Ureter (tissue), 1 donor: ENCODE measurements at places on chromosomes 1 and 21. TPM values are rescaled to one million over a fixed set of nuclear protein-coding genes. Genes with fewer than 3 reads are reported as not detected.

- no peak for DNase-seq
Observed at GRCh38 chr1:100377590-100378361, 25.5 kb downstream of the CDC14A start.

DNA sequence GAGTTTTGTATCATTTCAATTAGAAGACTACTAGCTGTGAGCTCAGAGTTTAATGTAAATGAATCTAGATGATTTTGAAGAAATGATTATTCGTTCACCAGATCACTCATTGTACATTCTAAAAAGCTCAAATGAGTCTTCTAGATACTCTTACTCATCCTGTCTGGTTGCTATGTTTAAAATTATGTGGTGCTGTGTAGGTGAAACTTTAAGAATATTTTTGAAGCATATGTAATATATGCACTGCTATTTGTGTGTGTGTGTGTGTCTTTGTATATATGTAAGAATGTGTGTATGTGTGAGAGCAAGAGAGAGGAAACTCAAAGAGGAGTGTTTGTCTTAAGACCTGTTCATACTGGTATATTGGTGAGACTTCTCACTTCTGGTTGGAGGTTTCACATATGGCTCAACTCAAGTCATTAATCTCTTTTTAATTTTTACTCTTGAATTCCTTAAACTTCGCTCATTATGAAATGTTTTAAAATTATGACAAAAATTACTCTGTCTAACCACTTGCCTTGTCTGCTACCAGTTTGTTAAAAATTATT is 8.6 kb upstream of the C1orf105 start:
- no peak for DNase-seq

DNA sequence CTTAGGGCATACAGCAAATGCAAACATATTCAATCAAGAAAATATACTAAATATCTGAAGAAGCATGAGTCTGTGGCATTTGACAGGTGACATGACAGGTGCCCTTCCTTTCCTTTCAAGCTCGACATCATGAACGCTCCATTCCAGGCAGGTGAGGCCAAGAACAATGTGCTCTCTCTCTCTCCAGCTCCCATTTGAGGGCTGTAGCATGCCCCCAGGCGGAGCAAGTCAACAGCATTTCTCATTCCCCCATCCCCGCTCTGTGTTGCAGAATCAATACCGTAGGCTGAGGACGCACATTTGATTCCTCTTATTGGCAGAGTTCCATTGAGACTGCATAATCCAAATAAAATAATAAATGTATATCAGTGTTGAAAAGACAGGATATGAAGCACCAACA is 24.6 kb upstream of the PLPPR4 start:
- DNase-seq: no peak

DNA sequence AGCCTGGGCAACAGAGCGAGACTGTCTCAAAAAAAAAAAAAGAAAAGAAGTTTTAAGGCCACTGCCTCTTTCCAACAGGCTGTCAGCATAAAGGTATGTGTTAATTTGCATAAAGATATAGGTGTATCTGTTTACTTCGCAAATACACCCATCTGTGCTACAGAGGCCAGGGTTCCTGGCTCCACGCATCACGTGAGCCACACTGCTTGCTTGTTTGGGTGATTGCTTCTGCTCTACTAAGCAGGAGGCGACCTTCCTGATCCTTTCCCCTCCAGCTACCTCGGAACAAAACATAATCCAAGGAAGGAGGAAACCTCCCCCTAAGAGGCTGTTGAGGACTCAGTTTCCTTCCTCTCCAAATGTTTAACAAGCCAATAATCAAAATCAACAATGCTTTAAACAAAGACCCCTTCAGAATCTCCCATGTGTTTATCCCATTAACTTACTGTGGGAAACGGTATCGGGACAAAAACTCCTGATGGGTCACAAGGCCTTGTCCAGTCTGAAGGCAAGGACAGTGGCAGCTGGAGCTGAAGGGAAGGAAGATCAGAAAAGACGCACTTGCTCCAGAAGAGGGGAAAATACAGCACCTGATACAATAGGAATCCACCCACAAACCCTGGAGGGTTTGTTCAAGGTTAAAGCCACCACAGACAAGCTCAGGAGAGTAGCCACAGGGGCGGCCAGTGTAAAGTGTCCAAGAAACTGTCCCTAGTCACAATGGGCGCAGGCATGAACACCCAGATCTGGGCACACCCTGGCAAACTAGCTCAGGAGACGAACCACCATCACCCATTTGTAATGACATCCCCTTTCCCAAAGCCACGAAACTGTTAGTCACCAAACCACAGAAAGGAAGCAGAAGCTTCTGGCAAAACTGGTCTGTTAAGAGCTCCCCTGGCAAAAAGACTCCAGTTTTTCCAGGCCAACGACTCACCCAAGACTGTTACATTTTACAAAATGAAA is 17.2 kb downstream of the CTNNBIP1 start:
- DNase-seq: no peak

- no peak for DNase-seq
Observed at GRCh38 chr1:27403931-27404330, 11.5 kb downstream of the GPR3 start.

DNA sequence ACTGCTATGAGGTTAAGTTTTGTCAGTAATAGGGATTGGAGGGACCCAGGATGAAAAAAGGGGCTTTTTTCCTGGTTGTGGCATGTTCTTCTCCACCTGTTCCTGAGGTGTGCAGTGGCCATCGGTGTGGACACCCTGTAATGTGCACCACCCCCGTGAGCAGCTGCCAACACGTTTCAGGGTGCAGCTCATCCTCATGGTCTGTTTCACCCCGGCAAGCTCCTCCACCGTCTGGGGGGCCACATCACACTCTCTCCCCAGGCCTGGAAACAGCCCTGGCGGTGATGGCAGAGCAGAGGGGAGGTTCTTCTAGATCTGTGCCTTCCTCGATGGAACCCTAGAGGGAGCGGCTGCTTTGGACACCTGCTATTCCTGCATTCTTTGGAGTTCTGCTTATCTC is 435.4 kb downstream of the MATN1 start:
- peak; percentile 29 for DNase-seq

- peak; percentile 72 for DNase-seq
Observed at GRCh38 chr21:42614811-42615351, 38.5 kb upstream of the PDE9A start.

GRCh38 chr1:32538887-32539583 is at the start of gene ZBTB8A:
ZBTB8A (plus strand) TSS chr1:32539427; CDS start chr1:32592932, 53,505 bp downstream.
- peak; percentile 45 for DNase-seq

DNA sequence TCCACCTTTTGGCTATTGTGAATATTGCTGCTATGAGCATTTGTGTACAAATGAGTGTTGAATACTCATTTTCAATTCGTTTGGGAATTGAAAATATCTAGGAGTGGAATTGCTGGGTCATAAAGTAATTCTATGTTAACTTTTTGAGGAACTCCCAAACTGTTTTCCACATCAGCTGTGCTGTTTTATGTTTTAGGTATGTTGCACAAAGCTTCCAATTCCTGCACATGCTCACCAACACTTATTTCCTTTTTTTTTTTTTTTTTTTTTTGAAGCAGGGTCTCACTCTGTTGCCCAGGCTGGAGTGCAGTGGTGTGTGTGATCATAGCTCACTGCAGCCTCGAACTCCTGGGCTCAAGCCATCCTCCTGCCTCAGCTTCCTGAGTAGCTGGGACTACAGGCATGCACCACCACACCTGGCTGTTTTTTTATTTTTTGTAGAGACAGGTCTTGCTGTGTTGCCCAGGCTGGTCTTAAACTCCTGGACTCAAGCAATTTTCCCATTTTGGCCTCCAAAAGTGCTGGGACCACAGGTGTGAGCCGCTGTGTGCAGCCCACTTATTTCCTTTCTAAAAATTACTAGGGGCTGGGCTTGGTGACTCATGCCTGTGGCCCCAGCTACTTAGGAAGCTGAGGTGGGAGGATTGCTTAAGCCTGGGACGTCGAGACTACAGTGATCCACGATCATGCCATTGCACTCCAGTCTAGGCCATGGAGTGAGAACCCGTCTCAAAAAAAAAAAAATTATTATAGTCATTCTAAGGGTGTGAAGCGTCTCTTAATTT is 33.4 kb downstream of the TMCC2 start:
- DNase-seq: no peak

DNA sequence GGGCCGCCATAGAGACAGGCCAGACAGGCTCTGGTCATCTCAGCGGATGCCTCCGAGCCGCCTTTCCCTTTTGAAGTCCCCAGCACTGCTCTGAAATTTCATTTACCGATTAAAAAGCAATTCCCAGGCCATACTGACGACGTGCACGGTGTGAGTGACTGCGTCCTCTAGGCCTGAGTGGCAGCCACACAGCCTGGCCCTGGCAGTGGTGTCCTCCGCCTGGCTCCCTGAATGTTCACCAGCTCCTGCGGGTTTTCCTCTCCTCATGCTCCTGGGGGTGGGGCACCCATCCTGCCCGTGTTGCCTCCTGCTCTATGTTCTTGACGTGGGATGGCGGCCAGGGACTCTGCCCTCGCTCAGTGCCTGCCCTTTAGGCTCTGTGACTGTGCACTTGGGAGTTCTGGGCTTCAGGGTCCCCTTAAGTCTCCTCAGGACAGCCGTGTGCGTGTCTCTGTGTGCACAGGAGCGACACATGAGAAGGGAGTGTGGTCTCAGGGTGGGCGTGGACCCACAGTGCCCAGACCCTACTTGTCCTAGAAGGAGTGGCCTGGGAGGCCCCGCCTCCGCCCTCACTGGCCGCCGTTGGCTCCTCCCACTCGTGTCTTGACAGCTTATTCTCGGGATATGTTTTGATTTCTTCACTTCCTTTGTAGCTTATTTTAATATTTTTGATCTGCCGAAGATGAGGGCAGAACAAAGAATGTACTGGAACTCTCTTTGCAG is 3.6 kb downstream of the SKI start:
- peak; percentile 84 for DNase-seq

DNA sequence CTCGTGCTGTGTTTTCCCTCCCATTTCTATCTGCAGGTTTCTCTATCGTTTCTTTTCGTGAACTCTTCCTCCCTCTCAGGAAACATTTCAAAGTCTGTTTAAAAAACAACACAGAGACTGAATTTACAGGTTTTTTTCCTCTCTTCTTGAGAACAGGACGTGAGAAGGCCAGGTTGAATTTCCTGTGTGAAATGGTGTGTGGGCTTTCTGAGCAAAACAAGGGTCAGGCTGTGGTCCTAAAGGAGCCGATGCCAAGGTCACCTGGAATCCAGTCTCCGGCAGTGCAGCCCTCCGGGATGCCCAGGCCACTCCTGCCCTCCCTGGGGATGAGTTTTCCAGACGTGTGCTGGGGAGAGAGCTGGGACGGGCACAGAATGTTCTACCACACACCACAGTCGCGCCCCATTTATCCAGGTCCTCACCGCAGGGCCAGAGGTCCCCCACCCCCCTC is 62.7 kb upstream of the RUNX3 start:
- no peak for DNase-seq

GRCh38 chr1:54459726-54460191 is 53.6 kb upstream of the SSBP3 start:
- no peak for DNase-seq

DNA sequence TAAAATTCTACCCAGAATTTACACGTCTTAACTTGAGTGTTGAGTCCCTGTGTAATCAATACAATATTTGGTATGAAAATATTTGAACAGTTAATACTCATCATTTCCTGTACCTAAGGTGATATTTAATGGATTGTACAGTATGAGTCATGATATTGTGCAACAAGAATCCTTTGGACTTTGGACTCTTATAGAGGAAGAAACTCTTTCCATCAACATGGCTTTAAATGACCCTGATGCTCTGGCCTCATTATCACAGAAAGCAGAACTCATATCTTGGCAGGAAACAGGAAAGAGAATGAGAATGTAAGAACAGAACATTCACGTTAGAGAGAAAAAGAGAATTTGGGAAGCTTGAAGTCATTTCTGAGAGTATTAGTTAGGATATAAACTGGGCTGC is 168.8 kb upstream of the B3GALT2 start:
- DNase-seq: no peak

LCE1B gene
- not detected for total RNA-seq

MMEL1 gene
- total RNA-seq: 18.1 TPM

KDM5B gene
- 139 TPM for total RNA-seq

TNFRSF18 gene
- 3.3 TPM for total RNA-seq

L1TD1 gene
- not detected for total RNA-seq

DNALI1 gene
- total RNA-seq: 11.5 TPM

CXADR gene
- 80.8 TPM for total RNA-seq

RAB25 gene
- 182 TPM for total RNA-seq

FAM72C gene
- total RNA-seq: 0.42 TPM

DEGS1 gene
- 30.9 TPM for total RNA-seq

C1orf232 gene
- not detected for total RNA-seq

TIE1 gene
- total RNA-seq: 21.4 TPM
